ENCODE measurements at places on chromosomes 11 and 22.
A peak's percentile ranks its signal among the peaks of the same experiment; 100 is the strongest.

DNA sequence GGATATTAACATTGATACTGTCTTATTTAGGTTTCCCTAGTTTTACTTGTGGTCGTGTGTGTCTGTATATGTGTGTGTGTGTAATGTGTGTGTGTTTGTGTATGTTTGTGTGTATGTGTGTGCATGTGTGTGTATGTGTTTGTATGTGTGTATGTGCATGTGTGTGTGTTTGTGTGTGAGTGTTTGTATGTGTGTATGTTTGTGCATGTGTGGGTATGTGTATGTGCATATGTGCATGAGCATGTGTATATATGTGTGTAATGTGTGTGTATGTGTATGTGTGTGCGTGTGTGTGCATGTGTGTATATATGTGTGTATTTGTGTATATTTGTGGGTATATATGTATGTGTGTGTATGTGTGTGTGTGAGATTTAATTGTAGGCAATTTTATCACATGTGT lies 17.3 kb upstream of the DNAL4 start:
- no peak for DNase-seq

DNA sequence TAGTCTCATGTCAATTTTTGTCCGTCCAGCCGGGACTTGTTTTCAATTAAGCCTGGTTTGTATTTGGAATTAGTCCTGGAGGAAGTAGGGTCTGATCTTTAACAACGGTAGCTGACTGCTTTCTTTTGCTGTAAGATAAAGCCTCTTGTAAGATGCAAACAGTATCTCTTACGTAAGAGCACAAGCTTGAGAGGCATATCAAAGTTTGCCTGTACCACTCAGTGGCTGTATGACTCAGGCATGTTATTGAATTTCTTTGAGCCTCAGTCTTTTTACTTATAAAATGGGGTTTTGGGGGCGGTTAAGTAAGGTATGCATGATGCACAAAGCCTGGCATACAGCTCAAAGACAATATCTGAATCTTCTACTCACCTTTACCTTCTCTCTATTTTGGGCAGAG lies 198.4 kb upstream of the NARS2 start:
- DNase-seq, result no peak

- DNase-seq, result peak; percentile 74
Measured at GRCh38 chr11:16356057-16356760, at the start of gene SOX6. SOX6 (minus strand) TSS chr11:16356546; CDS start chr11:16341248, 15,298 bp downstream.

- DNase-seq, result no peak
Measured at GRCh38 chr22:17789379-17790200, 15.3 kb upstream of the BID start.

DNA sequence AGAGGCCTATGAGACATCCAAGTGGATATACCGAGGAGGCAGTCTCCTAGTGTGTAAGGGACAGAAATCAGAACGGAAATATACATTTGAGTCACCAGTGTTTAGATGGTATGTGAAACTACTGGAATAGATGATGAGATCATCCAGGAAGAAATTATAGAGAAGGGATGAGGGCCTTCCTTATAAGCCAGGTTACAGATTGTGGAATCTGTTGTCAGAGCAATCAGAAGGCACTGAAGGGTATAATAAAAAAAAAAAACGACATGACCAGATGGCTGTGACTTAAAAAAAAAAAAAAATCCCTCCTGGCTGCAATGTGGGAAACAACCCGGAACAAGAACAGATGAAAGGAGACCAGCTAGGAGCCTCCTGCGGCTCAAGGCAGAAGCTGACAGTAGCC lies 2.7 kb downstream of the MAJIN start:
- peak; percentile 55 for DNase-seq

DNA sequence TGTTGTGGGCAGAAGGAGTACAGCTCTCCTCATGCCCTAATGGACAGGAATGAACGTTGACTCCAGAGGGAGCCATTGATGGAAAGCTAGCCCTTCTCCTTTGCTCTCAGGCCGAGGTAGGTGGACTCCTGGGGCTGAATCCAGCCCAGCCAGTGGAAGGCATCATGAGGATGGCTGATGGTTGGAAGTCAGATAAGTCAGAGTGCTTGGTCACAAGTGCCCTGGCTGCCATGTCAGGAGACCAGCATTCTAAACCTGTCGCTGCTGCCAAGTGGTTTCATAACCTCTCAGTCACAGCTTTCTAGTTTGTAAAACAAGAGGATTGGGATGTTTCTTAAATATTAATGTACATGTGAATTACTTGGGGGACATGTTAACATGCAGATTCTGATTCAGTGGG lies 32.3 kb downstream of the PIWIL4 start:
- DNase-seq, result no peak

DNA sequence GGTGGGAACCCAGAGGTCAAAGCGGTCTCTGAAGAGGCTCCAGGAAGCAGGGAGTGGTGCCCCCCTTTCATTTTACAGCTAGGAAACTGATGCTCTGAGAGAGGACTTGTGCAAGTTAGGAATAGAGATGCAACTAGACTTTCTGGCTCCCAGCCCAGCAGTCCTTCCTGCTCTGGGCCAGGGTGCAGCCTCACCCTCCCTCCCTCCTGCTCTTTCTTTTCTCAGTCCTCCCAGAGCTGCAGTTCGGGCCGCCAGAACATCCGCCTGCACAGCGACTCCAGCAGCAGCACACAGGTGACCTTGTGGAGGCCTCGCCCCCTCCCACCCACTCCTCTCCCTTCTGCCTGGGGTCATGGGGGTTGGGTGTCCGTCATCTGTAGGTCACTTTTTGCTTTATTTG lies 51.5 kb downstream of the LHFPL7 start:
- DNase-seq, result peak; percentile 8

- no peak for DNase-seq
Measured at GRCh38 chr11:116175707-116176106, 597.1 kb downstream of the BUD13 start.

GRCh38 chr11:125164422-125165110 lies at the start of gene PKNOX2:
PKNOX2 (plus strand) TSS chr11:125164751; CDS start chr11:125351306, 186,555 bp downstream.
- peak; percentile 65 for DNase-seq

- no peak for DNase-seq
Measured at GRCh38 chr11:23875176-23875850, 621.5 kb upstream of the LUZP2 start.

DNA sequence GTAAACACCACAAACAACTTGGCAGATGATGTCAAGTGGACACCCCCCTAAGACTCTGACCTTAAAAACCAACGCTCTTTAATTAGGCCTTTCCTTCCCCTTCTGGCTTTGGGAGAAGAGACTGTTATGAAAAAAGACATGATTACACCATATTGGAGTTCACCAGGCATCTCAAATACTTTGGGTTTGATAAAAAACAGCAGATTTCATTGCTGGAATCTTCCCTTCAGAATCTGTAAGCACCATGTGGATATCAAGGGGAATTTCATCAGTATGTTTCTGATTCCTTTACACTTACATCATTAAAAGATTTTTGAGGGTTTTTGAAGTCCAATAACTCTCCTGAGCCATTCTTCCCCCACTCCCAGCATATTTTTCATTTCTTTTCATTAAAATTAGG lies 85.6 kb downstream of the KIRREL3 start:
- DNase-seq, result peak; percentile 86

- no peak for DNase-seq
Measured at GRCh38 chr22:42064629-42065028, 6.0 kb downstream of the NAGA start.

DNA sequence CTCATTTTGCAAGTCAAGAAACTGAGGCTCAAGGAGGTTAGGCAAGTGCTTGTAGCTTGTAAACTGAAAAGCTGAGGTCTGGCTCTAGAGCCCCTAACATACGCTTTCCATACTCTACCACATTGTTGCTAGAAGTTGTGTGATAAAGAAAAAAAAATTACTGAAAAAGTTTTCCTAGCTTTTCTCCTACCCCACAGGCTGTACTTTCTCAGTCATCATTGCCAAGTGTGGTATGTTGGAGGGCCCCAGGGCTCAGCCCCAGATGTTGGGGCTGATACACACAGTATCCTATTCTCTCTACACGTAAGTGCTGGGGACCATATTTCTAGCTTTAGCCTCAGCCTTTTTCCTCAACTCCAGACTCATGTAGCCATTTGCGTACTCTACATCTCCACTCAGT lies 16.0 kb downstream of the KREMEN1 start:
- DNase-seq, result no peak

DNA sequence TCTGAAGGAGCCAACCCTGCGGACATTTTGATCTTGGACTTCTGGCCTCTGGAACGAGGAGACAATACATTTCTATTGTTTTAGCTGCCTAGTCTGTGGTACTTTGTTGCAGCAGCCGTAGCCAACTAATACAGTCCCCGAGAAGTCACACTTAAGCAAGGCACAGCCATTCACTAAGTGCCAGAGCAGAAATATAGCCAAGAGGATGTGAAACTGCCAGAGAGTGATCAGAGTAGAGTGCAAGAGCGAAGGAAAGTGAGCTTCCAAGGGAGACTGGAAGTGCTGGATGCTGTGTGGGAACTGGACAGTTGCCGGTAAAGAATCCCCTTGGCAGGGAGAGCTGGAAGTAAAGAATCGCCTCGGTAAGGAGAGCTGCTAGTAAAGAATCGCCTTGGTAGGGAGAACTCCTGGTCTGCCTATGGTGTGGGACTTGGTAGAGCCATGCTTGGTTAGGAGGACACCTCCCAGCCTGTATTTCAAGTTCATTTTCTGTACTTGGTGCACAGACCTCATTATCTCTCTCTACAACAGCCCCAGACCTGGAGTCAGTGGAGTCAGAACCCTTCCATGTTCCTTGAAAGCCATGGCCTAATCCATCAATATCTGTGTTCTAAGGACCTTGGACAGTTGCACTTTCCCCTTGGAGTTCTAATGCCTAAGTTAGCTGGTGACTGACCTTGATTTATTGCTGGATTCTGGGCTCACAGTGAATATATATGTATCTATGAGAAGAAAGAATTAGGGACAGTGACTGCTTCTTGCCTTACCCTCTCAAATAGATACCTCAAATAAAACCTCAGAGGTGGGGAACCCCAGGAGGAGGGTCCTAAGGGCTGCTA lies 162.1 kb downstream of the LDLRAD3 start:
- no peak for DNase-seq

DNA sequence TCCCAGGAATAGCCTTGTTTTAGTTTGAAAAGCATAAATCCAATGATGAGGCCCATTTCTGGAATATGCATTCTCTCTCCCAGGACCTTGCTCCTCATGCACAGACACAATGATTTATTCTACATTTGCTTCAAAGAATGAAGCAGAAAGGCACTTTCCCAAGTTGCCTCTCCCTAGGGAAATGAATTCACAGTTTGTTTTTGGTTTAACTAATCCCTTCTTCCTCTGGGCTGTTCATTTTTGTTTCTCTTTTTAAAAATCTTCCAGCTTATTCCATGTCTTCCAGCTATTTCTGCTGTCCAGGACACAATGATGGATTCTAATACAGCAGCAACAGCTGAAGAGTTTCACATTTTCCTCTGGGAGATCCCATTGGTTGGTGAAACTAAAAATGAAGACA lies 1529.2 kb upstream of the TENM4 start:
- no peak for DNase-seq

DNA sequence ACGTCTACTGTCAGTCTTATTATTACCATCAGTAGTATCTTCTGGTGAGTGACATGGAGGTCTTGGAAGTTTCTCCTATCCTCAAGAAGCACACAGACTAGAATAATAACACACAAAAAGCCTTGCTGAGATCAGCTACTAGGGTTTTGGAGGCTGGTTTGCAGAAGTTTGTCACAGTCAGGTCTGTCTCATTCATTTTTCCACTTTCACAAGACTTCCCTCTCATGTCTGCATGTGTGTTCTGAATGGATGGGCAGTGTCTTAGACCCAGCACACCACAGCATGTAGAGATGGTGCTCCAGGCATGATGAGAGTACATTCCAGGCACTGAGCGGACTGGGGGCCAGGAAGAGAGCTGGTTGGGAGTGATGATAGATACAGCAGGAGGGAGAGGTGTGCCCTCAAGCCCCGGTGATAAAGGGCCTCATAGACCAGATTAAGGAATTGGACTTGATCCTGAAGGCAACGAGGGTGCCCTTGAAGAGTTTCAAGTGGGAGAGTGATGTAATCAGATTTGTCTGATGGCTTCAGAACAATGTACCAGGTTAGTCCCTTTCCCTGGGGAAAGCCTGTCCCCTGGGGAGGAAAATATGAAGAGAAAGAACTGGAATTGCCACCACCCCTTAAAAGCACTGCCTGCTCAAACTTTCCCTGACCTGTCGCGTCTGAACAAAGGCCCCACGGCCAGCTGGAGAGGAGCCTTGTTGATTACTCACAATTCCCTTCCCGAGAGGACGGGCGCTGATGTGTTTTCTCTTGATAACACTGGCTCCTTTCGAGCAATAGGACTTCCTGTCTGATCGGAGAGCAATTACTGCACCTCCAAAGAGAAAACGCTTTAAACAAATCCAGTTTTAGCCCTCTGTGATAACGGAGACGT lies 45.1 kb upstream of the LMO2 start:
- DNase-seq, result peak; percentile 64

DNA sequence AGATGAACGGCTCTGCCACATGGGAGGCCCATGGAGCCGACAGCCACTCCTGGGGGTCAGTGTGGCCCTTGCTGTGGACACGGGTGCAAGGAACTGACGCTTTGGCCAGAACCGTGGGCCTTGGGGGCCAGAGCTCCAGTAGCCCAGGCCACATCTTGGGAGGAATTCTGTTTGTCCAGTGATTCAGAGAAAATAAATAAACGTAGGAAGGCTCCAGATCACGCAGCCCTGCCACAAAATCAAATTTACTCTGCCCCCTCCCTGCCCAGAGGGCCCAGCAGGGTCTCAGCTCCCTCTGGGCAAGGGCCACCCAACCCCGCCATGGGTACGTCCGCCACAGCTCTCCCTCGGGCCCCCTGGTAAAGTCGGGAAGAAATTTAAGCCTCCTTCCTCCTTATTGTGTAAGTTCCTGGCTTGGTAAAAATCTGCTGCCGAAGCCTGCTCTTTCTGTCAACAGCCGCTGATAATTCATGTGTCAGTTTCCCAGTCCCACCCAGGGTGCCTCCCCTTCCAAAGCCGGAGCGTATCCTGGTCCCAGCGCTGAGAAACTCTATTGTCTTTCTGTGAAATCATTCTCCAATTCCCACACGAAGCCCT lies 6.9 kb upstream of the MUC5AC start:
- DNase-seq, result peak; percentile 7

DNA sequence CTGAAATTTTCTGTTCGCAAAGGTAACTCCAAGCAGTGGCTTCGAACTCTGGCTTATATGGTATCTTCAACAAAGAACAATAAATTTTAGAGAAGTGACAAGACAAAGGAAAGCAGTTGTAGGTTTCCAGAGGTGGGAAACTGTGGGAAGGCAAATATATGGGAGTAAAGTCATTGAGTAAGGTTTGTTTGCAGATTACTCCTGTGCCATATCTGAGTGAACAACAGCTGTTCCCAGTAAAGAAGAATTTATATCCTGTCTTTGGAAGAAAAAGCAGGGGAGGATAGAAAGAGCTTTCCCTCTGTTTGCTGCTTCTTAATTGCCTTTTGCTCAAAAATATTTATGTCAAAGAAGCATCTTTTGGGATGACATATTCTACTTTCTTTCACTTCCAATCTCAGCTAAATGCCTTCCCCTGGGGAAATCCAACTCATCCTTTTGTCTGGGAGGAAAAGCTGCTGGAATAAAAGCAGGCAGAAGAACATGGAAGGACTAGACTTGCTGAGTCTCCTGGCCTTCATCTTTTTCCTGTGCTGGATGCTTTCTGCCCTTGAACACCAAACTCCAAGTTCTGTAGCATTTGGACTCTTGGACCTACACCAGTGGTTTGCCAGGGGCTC lies 10.4 kb upstream of the RCN1 start:
- no peak for DNase-seq

- DNase-seq, result no peak
Measured at GRCh38 chr11:45796461-45796861, 8.5 kb upstream of the SLC35C1 start.

Measured in EH (cell line).